ENCODE measurements at places on chromosomes 2 and 18.

GRCh38 chr2:239947729-239948045 lies 77.5 kb downstream of the NDUFA10 start:
- DNase-seq, result no peak

- DNase-seq, result peak; percentile 53
These were observed 178.1 kb upstream of the PKDCC start for GRCh38 chr2:41869542-41870264.

DNA sequence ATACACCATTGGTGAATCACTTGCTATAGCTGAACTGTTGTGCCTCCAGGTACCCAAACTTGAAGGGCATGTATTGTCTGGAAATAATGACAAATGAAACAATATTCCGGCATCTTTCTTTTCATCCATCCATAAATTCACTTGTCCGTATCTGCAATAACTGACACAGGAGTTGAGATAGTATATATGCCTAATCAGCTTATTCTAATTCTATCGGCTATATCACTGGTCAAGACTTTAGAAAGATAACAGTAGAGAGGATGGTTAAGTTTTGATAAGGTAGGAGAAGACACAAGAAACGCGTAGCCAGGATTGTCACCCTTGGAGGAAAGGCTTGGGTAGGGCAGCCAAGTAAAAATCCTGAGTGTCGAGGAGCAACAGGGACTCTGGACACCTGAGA lies 1634.6 kb upstream of the CELF4 start:
- no peak for DNase-seq

- DNase-seq, result peak; percentile 89
These were observed 175.2 kb upstream of the CCDC150 start for GRCh38 chr2:196464311-196464710.

DNA sequence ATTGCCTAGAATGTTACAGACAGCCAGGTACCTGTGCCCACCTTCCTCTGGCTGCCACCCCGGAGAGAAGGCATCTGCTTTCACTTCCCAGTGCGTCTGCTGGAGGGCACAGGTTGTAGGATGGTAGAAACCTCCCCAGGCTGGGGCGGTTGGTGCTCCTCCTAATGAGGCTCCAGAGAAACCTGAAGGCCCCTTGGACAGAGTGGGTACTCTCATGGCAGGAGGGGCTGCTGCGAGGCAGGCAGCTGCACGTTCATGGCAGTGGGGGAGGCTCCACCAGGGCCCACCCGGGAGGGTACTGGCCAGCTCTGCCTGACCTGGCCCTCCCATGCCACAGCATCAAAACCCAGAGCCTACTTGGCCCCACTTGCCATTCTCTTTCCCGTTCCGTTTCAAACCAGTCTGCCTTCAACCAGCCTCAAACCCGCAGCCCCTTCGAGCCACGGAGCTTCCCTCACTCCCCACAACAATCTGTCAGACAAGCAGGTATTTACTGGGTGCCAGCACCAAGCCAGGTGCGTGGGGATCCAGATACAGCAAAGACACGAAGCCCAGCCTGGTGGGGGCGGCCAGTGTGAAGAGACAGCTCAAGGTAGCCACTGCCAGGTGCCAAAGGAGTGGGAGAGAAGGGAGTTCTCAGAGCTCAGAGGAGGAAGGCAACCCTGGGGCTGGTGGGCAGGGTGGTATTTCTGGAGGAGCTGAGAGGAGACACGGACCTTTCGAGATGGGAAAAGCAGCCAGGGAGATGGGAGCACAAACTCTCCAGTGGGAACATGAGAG lies 229.6 kb downstream of the LOXHD1 start:
- no peak for DNase-seq

- DNase-seq, result no peak
These were observed 11.9 kb downstream of the NR4A2 start for GRCh38 chr2:156320486-156321098.

GRCh38 chr18:23861805-23862470 lies 152.6 kb upstream of the TTC39C start:
- DNase-seq, result no peak

- no peak for DNase-seq
These were observed 21.9 kb downstream of the PIGN start for GRCh38 chr18:62164855-62165487.

- peak; percentile 9 for DNase-seq
These were observed 150.6 kb downstream of the TMX3 start for GRCh38 chr18:68564351-68564750.

GRCh38 chr2:133431289-133431688 lies 137.0 kb downstream of the NCKAP5 start:
- DNase-seq, result no peak

- DNase-seq, result no peak
These were observed 50.4 kb downstream of the SLC35F5 start for GRCh38 chr2:113705982-113706523.

DNA sequence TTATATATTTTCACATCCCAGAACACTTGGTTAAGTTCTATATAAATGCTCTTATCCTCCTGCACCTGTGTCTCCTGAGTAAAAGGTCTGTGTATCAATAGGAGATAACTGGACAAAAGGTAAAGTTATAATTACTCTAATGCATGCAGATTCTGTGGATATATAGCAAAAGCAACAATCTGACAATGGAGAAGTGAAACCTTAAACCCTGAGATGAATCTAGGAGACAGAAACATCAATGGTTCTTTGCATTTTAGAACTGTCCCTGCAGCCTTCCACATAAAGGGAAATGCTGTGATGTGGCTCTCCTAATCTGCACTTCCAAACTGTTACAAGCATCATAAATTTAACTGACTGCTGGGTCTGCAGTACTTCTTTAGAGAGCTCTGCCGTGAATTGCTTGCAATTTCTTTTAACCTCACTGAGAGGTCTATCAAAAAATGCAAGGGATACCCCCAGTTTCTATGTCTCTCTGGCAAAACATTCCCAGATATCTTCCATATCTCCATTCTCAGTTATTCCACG lies 42.8 kb upstream of the FSIP2 start:
- no peak for DNase-seq

- DNase-seq, result no peak
These were observed 2.0 kb upstream of the TUBB6 start for GRCh38 chr18:12305930-12306629.

GRCh38 chr2:238761868-238762267 lies 86.0 kb upstream of the TWIST2 start:
- peak; percentile 28 for DNase-seq

DNA sequence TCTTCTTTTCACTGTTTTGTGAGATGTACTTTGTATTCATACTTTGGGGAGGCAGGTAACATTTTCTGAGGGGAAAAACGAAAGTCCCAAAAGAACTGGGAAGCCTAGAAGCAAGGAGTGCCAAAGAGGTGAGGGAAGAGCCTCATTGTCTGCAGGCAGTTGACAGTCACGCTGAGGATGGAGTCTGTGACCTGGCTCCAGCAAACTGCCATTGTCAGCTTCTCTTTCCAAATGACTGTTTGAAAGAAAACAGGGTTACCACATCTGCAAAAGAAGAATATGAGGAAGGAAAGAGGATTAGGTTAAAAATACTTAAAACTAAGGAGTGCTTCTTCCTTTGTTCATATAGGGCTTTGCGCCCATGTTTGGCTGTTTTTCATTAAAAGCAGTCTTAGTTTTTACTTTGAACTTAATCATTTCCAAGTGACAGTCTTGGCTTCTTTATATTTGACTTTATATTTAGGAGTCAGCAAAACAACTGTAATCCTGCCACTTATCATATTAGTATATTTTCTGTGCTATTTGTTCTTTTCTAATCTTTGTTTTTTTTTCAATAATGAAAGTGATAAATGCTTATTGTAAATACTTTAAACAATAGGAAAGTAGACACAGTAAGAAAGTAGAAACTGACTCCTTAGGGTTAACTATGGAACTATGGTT lies 35.0 kb downstream of the CERS6 start:
- no peak for DNase-seq

DNA sequence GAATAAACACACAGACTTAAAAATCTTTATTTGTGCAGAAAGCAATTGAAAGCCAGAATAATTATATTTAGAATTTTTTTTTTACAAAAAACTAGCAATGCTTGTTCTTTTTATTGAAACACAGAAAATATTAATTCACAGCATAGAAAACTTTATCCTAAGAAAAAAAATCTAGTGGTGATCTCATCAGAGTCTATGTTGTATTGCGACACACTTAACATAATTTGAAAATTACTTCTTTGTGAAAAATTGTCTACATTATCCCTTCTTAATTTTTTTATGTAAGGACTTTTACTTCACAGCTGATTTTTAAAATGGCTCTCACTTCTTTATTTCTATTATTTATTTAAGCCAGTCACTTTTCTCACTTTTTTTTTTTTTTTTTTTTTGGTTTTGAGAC lies 103.4 kb downstream of the LDLRAD4 start:
- DNase-seq, result no peak

All from NCI-H2171 treated with DMSO at 0.1 percent for 48 hours (cell line).